ENCODE measurements at places on chromosomes 4 and X. TPM values are rescaled to one million over a fixed set of nuclear protein-coding genes. Genes with fewer than 3 reads are reported as not detected.

- peaks cover 25% of the 10 kb centered on the region for H3K36me3 ChIP-seq
- H3K27me3 ChIP-seq: no peaks in the 10 kb centered on the region
- DNase-seq: no peak
These were observed 102.0 kb downstream of the KLHL8 start for GRCh38 chr4:87118421-87118820.

Gene NAP1L5
- 2.2 TPM for total RNA-seq

DNA sequence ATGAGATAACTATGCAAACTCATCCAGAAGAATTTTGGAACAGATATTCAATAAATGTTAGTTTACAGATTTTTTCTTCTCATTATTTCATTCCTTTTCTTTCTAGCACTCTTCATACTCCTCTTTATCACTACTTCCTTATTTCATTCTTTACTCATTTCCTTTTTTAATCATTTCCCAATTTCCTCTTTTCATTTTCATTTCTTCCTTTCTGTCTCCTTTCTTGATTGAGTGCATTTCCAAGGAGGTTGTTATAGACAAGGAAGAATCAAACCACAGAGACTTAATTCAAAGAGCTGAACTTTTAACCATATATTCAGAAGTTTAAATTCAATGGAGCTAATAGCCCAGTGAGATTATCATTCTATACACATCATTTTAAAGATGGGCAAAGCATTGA lies 600.7 kb downstream of the ARAP2 start:
- H3K4me1 ChIP-seq: no peaks in the 10 kb centered on the region

Gene FABP2
- not detected for total RNA-seq

DNA sequence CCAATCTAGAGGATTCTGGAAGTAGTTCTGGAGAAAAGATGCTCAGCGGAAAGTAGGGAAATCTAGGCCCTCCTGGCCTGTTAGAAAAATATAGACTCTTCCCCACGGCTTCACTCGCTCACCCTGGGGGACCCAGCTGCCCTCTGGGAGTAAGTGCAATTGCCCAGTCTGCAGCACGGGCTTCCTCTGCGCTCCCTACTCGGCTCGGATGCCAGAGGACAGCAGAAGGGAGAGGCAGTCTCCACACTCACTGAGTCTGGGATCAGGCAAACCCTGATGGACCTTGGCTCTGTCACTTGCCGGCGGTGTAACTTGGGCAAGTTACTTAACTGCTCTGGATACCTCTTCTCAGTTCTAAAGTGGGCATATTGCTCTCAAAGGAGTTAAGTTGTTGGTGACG lies 2.1 kb downstream of the SHISA3 start:
- peaks cover 42% of the 10 kb centered on the region for H3K27me3 ChIP-seq
- DNase-seq: peak; percentile 43
- peak overlapping the region; percentile 68 for H3K4me3 ChIP-seq
- peaks cover 5% of the 10 kb centered on the region for H3K4me1 ChIP-seq

GRCh38 chr4:10098780-10099160 lies 17.8 kb downstream of the WDR1 start:
- H3K36me3 ChIP-seq: peaks cover 47% of the 10 kb centered on the region
- DNase-seq: no peak
- H3K27me3 ChIP-seq: no peaks in the 10 kb centered on the region
- no peak overlapping the region for H3K4me3 ChIP-seq
- H3K4me1 ChIP-seq: no peaks in the 10 kb centered on the region
- H3K27ac ChIP-seq: no peak overlapping the region

Gene EMCN
- total RNA-seq: not detected

Gene GPR119
- total RNA-seq: not detected

Gene KIAA1210
- not detected for total RNA-seq

DNA sequence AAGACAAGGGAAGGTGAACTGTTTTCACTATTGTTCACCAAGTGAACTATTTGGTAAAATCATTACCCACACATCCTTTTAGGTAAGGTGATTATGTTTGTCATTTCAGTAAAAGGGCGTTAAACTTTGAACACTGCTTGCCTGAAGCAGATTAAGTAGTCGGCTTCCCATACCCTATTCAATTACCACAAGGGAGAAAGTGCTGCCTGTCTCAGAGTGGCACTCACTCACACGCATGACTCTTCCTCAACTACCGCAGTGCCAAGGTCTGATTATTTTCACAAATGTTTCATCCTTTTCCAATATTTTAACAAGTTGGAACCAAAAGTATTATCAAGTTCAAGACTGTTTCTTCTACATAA lies 11.0 kb downstream of the VEGFC start:
- DNase-seq: no peak
- no peaks in the 10 kb centered on the region for H3K27me3 ChIP-seq
- no peaks in the 10 kb centered on the region for H3K4me1 ChIP-seq
- no peak overlapping the region for H3K4me3 ChIP-seq
- H3K36me3 ChIP-seq: no peaks in the 10 kb centered on the region

GRCh38 chr4:10461850-10462400 lies 4.7 kb upstream of the ZNF518B start:
- no peaks in the 10 kb centered on the region for H3K36me3 ChIP-seq
- no peak overlapping the region for H3K27ac ChIP-seq
- peak; percentile 58 for DNase-seq
- peak overlapping the region; percentile 76 for H3K4me3 ChIP-seq

DNA sequence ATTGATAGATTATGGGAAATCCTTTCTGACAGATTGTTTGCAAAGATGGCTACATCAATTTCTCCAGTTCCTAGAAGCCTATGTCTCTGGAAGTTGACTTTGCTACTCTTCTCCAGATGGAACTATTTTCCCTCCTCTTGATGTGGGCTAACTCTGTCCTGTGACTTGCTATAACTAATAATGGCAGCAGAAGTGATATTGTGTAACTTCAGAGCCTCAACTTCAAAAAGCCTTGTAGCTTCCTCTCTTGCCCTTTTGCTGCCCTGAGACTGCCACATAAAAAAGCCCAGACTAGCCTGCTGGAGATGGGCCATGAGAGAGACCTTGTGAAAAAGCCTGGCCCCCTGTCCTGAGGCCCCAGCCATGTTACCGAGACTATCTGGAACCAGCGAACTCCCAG lies 210.7 kb upstream of the SLC7A11 start:
- no peaks in the 10 kb centered on the region for H3K4me1 ChIP-seq
- no peak overlapping the region for H3K4me3 ChIP-seq
- no peak overlapping the region for H3K27ac ChIP-seq
- no peak for DNase-seq
- H3K27me3 ChIP-seq: no peaks in the 10 kb centered on the region

GRCh38 chrX:98371994-98372393 lies 1488.3 kb downstream of the RPA4 start:
- H3K4me1 ChIP-seq: no peaks in the 10 kb centered on the region
- H3K27ac ChIP-seq: no peak overlapping the region
- H3K27me3 ChIP-seq: no peaks in the 10 kb centered on the region
- H3K36me3 ChIP-seq: peaks cover 24% of the 10 kb centered on the region

DNA sequence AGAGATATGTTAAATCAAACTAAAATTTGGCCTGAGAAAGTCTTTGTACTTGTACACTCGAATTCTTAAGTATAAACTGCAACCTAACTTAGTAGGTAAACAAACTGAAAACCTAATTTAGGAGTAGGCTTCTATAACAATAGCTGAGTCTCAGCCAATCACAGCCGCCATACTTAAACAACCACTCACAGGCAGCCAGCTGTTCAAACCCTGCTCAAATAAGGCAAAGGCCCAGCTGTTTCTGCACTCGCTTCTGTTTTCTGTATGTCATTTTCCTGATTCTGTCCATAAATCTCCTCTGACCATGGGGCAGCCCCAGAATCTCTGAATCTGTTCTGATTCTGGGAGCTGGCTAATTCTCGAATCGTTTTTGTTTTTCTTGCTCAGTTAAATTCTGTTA lies 7.8 kb upstream of the PLS3 start:
- no peak overlapping the region for H3K27ac ChIP-seq
- DNase-seq: no peak
- H3K4me3 ChIP-seq: no peak overlapping the region
- H3K27me3 ChIP-seq: no peaks in the 10 kb centered on the region
- H3K36me3 ChIP-seq: no peaks in the 10 kb centered on the region
- H3K4me1 ChIP-seq: no peaks in the 10 kb centered on the region

DNA sequence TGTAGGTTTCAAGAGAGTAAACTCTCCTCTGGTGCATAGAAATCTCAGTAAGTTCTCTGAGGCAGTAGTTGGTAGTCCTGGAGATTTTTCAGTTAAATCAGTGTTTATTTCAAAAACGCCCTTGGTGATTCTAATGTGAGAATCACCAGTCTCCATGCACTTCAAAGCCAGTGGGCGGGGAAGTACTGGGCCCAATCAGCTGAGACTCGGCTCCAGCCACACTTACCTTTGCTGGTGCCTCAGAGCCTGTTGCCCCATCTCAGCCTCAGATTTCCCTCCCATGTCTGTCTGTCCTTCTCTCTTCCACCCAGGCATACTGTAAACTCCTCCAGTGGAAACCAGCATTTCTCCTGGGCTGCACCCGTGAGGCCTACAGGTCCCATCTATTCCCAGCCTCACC lies 7.4 kb upstream of the MGST2 start:
- peaks cover 3% of the 10 kb centered on the region for H3K4me1 ChIP-seq
- DNase-seq: peak; percentile 58
- H3K27ac ChIP-seq: no peak overlapping the region

DNA sequence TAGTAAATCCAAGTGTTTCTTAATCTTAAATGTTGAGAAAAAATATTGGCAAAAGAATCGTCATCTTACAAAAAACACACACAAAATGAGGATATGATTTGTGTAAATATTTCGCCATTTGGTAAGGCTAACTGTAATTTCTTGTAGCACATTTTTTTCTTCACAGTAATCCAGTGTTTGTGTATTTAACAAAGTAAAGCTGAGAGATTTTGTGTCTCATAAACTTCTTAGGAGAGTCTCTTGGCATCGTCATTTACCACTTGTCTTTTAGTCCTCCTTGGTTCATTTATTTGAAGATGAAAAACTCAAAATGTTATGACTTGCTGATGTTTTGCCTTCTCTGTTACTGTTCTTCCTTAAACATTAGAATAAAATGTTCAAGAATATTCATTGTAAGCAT lies 326.7 kb upstream of the PITX2 start:
- no peaks in the 10 kb centered on the region for H3K4me1 ChIP-seq
- no peaks in the 10 kb centered on the region for H3K36me3 ChIP-seq
- H3K27me3 ChIP-seq: no peaks in the 10 kb centered on the region
- no peak for DNase-seq
- H3K4me3 ChIP-seq: no peak overlapping the region
- no peak overlapping the region for H3K27ac ChIP-seq

DNA sequence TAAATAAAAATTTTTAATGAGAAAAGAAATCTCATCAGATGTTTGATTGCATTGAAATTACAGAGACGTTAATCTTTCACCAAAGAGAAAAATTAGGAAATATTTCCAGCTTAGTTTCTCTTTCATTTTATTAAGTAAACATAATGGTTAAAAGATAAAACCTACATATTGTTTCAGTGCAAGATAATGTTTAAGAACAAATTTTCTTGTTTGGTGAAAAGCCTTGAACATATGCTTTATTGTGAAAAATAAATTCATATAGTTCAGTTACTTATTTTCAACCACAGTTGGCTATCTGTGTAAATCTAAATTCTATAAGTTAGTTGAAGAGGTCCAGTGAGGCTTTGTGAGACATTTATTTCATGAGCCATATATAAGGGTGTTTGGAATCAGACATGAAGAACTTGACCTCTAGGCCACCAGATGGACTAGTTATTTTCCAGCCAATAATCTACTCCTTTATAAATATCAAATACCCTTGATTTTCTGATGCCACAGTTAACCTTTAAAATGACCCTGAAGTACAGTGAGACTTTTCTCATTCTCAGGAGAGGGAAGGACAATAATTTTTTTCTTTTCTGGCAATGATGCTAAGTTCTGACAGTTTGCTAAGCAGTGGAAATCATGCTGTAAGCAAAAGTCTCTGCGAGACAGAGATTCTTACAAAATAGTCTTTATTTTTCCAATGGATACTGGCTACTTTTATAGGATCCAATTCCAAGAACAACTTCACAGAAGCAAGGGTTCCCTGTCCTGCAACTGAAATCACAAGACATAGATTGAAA lies 2.5 kb downstream of the ARSJ start:
- no peaks in the 10 kb centered on the region for H3K27me3 ChIP-seq
- no peak for DNase-seq
- H3K27ac ChIP-seq: no peak overlapping the region
- peaks cover 4% of the 10 kb centered on the region for H3K4me1 ChIP-seq

DNA sequence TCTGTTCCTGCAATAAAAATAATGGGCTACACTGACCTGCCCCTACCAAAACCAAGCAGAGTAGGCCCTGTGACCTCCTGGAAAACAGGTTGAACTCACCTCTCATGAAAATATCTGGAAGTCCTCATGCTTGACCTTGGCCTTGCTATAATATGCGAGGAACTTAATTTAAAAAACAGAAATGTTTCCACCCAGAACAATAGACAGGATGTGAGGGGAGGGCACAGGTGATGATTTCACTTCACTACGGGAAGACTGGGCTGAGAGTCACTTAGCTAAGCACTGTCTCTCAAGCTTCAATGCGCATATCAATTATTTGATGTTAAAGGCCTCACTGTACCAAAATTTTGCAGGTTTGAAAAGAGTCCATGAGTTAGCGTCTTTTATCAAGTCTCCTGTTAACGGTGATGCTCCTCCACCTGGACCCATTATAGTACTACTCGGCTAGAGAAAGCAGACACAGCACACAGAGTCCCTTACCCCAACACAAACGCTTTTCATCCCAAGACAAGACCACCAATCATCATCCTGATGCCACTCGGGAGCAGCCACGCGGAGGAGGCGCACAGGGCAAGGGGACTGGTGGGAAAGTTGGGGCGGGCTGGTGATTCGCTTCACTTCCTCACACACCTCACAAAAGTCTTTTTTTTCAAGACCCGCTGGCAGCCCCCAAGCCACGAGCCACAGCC lies 25.9 kb downstream of the ZNF721 start:
- no peaks in the 10 kb centered on the region for H3K4me1 ChIP-seq
- DNase-seq: no peak
- peaks cover 52% of the 10 kb centered on the region for H3K36me3 ChIP-seq
- no peaks in the 10 kb centered on the region for H3K27me3 ChIP-seq
- peak overlapping the region; percentile 99 for H3K4me3 ChIP-seq

DNA sequence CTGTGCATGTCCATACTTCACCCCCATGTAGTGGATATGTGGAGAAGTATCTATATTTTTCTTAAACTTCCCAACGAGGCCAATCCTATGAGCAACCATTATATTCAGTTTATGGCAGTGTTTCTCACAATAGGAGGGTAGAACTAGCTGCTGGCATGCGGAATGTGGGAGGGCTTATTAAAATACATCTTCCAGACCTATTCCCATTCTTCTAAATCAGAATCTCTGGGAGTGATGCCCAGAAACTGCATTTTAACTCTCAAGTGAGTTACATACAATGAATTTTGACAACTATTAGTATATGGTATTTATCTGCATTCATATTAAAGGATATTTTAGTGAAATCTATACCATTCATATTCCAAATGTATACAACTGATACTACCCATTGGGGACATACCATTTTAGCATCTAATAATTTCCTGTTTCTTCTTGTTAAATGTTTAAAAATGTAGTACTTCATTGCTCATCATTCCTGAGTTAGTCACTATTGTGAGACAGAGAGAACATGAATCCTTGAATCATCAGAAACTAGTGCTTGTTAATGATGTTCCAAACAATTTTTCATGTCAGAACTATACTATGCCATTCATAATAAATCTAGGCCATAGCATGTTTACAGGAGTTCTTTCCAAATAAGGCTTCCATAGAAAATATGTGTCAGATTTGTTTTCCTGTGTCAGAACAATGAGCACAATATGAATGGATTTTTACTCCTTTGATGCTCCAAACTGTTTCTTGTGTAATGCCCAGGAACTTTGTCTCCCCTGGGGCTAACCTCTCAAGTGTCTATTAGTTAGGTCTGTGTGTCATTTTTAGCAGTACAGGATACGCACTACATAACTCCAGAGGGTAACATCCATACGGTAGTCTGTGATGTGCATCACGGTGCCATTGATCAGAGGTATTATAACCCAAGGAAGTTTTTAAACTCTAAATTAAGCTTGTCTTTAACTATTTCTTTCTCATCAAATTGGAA lies 198.8 kb upstream of the BMP3 start:
- no peaks in the 10 kb centered on the region for H3K4me1 ChIP-seq
- no peaks in the 10 kb centered on the region for H3K27me3 ChIP-seq
- no peak overlapping the region for H3K27ac ChIP-seq
- H3K36me3 ChIP-seq: no peaks in the 10 kb centered on the region
- DNase-seq: no peak
